ENCODE measurements at places on chromosomes 12 and 14.

GRCh38 chr12:107352347-107353081 is 259.2 kb upstream of the CRY1 start:
- DNase-seq = no peak

- no peak for DNase-seq
Measured at GRCh38 chr12:100101000-100101399, 41.7 kb downstream of the BLTP3B start.

- DNase-seq = no peak
Measured at GRCh38 chr12:49863946-49864797, 21.3 kb upstream of the BCDIN3D start.

DNA sequence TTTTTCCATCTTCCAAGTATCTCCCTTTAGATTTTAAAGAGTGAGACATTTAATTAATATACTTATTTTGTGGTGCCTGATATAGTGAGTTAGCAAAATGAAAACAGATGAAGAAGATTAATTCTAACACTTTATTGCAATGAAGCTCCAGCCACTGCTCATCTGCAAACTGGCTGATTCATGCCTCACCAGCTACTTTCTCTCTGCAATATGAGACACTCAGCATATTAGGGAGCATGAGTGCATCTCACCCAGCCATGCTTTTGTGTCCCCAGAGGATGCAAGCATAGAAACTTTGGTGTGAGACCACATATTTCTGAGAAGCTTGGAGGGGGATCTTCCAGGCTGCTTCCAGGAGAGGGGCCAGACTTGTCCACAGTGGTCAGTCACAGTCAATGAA is 148.6 kb downstream of the BMP4 start:
- DNase-seq = no peak

All from SK-N-MC (cell line).